Progenitor cell of endocrine pancreas (in vitro differentiated cells): ENCODE measurements at places on chromosomes 5 and 9. TPM values are rescaled to one million over a fixed set of nuclear protein-coding genes. Genes with fewer than 3 reads are reported as not detected.
A peak's percentile ranks its signal among the peaks of the same experiment; 100 is the strongest.

The OR5C1 gene
- not detected in 2 replicates for total RNA-seq

DNA sequence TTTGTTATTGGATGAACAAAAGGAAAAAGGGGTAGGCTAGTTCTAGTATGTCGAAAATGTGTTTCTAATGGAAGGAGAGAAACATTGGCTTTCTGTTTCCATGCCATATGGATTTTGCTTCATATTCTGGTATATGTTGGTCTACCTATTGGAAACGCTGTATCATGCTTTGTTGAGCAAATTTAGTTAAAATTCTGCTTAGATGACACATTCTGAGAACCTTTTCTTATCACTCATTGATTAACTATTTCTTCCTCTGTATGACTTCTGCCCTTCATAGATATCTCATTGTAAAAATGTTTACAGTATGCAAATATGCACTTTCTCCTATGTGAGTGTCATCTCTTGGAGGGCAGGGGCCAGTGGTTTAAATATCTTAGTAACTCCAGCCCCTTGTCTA lies 68.8 kb upstream of the GPR151 start:
- DNase-seq, result no peak
- H3K27ac ChIP-seq, result no peak overlapping the region
- H3K4me1 ChIP-seq, result no peaks in the 10 kb centered on the region
- H3K36me3 ChIP-seq, result no peaks in the 10 kb centered on the region
- no peak overlapping the region for H3K4me3 ChIP-seq

- H3K27me3 ChIP-seq, result peaks cover 13% of the 10 kb centered on the region
- H3K4me3 ChIP-seq, result no peak overlapping the region
- H3K4me1 ChIP-seq, result no peaks in the 10 kb centered on the region
These were observed 14.2 kb upstream of the FRRS1L start for GRCh38 chr9:109181284-109181683.

- peaks cover 20% of the 10 kb centered on the region for H3K27me3 ChIP-seq
- H3K4me1 ChIP-seq, result peaks cover 47% of the 10 kb centered on the region
- no peak overlapping the region for H3K4me3 ChIP-seq
- no peaks in the 10 kb centered on the region for H3K36me3 ChIP-seq
These were observed 85.9 kb upstream of the HTR4 start for GRCh38 chr5:148740079-148740858.

The OLFML2A gene
- total RNA-seq, result 2.2 and 2.5 TPM in 2 replicates

DNA sequence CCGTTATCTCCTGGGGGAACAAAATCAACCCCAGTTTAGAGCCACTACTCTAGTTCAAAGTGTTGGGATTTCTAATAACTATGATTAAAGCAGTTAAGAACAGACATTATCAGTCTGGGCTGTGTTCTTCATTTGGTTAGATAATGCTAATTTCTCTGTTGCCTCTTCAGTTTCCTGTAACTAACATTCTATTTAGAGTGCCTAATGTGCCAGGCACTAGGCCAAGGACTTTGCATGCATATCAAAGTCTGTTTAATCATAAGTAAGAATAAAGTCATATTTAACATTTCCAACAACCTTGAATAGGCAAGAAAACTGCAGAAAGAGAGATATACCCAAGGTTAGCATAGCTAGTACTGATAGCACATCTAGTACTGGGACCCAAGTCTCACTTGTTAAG lies 68.4 kb downstream of the TNPO1 start:
- H3K27ac ChIP-seq, result no peak overlapping the region
- no peak overlapping the region for H3K4me3 ChIP-seq
- peaks cover 52% of the 10 kb centered on the region for H3K36me3 ChIP-seq
- no peaks in the 10 kb centered on the region for H3K27me3 ChIP-seq

DNA sequence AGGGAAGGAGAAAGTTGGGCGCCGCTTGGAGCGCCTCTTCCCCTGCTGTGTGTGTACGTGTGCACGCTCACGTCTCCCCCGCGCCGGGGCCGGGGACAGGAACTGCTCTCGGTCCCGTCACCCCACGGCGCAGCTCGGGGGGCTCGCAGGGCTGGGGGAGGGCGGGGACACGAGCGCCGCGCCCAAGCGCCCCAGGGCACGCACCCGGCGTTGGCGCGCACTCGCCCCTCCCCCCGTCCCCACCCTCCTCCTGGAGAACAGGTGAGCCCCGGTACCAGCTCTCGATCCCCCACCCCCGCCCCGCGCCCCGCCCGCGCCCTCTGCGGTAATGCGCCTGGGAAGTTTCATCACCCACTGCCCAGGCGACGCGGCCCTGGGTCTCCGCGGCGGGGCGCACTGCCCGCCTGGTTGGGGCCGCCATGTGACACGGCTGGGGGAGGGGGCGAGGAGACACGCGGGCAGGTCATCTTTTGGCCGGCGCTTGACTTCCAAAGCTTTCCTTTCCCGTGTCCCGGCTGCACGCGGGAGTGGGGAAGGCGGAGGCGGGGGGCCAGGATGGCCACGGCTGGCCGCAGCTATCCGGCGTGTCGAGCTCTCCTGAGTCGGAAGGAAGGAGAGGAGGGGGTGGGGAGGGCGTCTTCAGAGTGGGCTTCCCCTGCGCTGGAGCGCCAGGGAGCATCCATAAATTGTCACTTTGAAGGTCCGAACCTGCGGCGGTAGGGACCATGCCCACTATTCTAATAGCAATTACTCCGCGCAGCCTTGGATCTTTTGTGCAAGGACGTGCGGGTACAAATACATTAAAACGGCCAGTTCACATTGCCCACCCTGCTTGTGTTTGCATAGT lies 1.5 kb upstream of the STC2 start:
- H3K4me3 ChIP-seq, result peak overlapping the region; percentile 88
- peaks cover 46% of the 10 kb centered on the region for H3K27me3 ChIP-seq
- H3K27ac ChIP-seq, result peak overlapping the region; percentile 96
- peaks cover 21% of the 10 kb centered on the region for H3K4me1 ChIP-seq
- peaks cover 2% of the 10 kb centered on the region for H3K36me3 ChIP-seq
- peak; percentile 52 for DNase-seq

DNA sequence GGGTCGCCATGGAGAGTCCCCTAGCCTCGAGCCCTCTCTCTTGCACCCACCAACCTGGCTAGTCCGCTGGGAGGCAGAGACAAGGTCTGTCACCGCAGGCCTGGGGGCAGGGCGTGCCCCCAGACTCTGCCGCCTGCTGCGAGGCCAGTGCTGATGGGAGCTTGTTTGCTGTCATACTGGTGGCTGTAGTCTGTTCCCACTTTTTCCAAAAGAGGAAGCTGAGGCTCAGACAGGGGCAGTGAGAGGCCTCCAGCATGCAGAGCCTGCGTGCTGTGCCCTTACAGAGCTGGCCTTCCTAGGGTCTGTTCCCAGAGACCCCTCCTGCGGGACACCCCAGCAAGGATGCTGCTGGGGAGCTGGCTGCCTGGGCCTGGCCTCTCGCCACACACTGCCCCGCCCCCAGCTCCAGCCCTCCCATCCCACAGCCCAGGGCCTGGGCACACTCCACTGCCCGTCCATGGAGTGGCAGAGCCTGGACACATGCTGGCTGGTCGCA lies 21.0 kb upstream of the SUSD3 start:
- H3K27ac ChIP-seq, result no peak overlapping the region
- no peaks in the 10 kb centered on the region for H3K27me3 ChIP-seq
- H3K4me3 ChIP-seq, result no peak overlapping the region
- peaks cover 1% of the 10 kb centered on the region for H3K4me1 ChIP-seq

DNA sequence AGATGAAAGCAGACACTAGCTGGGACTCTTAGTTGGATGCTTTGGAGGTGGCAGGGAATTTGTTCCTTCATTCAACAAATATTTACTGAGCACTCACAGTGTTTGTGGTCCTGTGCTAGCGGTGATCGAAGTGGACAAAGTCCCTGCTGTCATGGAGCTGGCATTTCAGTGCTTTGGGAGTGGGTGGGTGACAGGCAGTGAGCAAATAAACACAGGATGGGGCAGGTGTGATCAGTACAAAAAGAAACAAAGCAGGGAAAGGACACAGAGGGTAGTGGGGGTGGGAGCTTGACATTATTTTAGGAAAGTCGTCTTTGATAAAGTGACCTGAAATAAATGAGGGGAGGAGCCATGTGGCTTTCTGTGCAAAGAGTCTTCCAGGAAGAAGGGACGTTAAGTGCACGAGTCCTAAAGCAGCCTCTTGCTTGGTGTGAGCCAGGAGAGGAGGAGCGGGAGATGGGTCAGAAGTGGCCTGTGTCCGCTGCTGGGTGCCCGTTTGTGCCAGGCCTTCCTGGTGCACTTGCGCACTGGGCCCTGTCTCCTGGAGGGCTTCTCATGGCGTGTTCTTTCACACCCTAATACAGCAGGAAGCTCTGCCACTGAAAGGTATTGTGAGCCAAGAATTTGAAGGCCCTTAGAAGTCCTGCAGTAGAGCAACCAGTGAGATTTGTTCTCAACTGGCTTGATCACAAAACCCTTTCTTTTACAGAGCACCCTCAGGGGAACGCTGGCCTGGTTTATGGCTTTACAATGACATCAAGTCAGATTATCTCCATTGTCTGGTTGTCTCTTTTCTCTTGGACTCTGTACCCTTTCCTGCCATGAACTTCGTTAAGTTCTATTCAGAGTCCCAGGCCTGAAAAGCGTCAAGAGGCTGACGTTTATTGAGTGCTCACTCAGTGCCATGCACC lies 14.8 kb downstream of the NDST1 start:
- H3K27ac ChIP-seq, result peak overlapping the region; percentile 92
- H3K27me3 ChIP-seq, result no peaks in the 10 kb centered on the region
- peaks cover 47% of the 10 kb centered on the region for H3K4me1 ChIP-seq
- DNase-seq, result no peak

DNA sequence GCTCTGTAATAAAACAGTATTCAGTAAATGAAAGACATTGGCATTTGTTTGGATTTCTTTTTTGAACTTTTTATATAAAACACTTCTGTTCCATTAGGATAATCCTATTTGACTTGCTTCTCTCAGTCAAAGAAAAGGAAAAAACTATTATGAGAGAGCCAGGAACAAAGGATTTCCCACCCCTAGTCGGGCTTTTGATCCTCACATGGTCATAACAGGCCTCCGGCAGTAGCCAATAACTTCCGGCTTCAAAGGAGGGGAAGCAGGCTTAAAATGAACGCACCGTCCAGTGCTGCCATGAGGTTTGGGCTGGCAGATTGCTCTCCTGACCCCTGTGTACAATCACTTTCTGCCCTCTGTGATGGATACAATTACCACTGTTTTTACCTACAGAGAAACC lies 209.3 kb downstream of the ZNF608 start:
- H3K36me3 ChIP-seq, result peaks cover 1% of the 10 kb centered on the region
- H3K4me3 ChIP-seq, result no peak overlapping the region
- no peak overlapping the region for H3K27ac ChIP-seq
- H3K27me3 ChIP-seq, result no peaks in the 10 kb centered on the region
- H3K4me1 ChIP-seq, result peaks cover 3% of the 10 kb centered on the region

The PCDH1 gene
- total RNA-seq, result 5.5 and 6.3 TPM in 2 replicates
